CD8-positive, alpha-beta T cell (primary cell): ENCODE measurements at places on chromosomes 1 and 21. TPM values are rescaled to one million over a fixed set of nuclear protein-coding genes. Genes with fewer than 3 reads are reported as not detected.

TSSK3 gene
- total RNA-seq, result 0.22 TPM

DNA sequence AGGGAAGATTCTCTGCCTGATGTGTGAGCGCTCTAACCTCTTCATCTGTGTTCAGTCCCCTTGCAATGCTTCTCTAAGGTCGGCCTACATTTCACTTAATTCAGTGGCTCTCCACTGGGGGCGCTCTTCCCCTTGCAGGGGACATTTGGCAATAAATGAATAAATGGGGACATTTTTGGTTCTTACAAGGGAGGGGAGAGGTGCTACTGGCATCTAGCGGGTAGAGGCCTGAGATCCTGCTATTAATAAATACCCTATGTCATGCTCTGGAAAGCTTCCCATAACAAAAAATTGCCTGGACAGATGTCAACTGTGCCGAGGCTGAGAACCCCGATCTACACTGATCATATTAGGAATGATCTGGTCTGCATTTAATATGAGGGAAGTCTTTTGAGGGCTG is 25.9 kb upstream of the DNAJC11 start:
- peak; percentile 51 for DNase-seq

DNA sequence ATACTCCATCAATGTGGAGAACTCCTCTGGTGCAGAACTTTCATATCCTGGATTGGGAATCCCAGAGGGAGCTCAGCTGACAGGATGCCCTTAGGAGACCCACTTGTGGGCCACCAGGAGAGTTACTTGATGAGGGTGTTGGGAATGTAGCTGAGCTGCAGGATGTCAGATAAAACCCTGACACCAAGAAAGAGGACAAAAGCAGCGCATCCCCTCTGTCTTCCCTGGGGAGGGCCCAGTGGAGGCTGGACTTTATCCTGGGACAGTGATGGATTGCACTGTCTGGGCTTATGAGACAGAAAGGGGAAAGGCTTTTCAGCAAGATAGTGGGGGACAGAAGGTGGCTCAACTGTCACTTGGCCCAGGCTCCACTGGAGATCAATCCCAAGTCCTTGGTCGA is 88.1 kb upstream of the BCAR3 start:
- DNase-seq, result no peak

LCE2A gene
- total RNA-seq, result not detected

PRAMEF13 gene
- not detected for total RNA-seq

NUP210L gene
- not detected for total RNA-seq

GRCh38 chr1:39677645-39678044 is 5.7 kb upstream of the NT5C1A start:
- DNase-seq, result no peak

GRCh38 chr1:83829106-83829505 is 169.8 kb downstream of the TTLL7 start:
- no peak for DNase-seq

- DNase-seq, result no peak
These were observed 421.3 kb downstream of the NPHP4 start for GRCh38 chr1:5570931-5571330.

GRCh38 chr1:201218409-201218808 is 27.8 kb downstream of the IGFN1 start:
- no peak for DNase-seq

- no peak for DNase-seq
These were observed 593.1 kb downstream of the PTBP2 start for GRCh38 chr1:97314685-97315084.

DNA sequence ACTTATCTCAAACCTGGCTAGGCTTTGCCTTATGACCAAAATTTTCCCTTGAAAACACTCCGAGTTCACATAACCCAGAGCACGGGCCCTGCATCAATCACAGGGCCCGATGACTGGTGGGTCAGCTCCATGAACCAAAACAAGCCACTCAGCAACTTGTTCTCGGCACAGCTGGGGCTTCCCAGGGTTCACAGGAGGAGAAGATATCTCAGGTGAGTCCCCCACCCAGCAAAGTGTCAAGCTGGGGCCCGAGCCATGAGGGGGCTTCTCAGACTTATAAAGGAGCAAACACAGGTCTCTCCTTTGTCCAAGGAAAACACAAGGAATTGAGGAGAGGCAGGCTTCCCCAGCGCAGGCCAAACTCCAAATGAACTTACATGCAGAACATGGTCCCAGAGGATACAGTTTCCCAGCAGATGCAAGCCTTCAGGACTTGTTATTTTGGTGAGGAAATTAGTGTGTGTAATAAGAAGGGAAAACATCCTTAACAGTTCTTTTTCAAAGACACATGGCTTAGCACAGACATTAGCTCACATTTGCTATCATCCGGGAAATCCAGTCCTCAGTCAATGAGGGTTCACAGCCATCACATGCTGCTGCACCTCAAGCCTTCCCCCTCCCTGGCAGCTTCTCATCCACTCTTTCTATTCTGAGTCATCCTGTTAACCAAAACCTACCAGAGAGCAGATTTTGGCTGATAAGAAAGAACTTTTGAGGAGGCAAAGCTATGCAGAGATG is 98.1 kb upstream of the NFIA start:
- no peak for DNase-seq

PAFAH2 gene
- 9.1 TPM for total RNA-seq

PSRC1 gene
- total RNA-seq, result not detected

GRCh38 chr1:181863736-181864135 is 197.8 kb downstream of the ZNF648 start:
- no peak for DNase-seq

- no peak for DNase-seq
These were observed 167.9 kb upstream of the C8B start for GRCh38 chr1:57133686-57134085.

DNA sequence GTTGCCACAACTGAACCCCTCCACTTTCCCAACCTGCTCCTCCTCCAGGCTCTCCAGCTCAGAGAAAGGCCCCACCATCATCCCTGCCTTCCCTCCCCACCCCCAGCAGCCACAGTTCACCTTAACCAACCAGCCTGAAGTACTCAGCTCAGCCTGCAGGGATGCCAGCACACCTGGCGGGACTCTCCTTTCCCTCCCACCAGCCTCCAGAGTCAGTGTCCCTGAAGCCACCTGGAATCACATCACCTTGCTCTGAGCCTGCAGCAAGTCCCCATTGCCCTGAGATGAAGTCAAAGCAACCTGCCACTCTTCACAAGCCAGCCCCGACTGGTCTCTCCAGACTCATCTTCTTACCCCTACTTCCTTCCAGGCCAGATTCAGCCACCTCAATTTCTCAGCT is 26.2 kb upstream of the ZC3H12A start:
- no peak for DNase-seq

ADORA3 gene
- total RNA-seq, result not detected

GRCh38 chr21:42215942-42216725 is 2.8 kb upstream of the ABCG1 start:
- DNase-seq, result no peak

GRCh38 chr1:41742219-41742618 is 176.5 kb downstream of the HIVEP3 start:
- DNase-seq, result no peak

FLG gene
- total RNA-seq, result not detected

DNA sequence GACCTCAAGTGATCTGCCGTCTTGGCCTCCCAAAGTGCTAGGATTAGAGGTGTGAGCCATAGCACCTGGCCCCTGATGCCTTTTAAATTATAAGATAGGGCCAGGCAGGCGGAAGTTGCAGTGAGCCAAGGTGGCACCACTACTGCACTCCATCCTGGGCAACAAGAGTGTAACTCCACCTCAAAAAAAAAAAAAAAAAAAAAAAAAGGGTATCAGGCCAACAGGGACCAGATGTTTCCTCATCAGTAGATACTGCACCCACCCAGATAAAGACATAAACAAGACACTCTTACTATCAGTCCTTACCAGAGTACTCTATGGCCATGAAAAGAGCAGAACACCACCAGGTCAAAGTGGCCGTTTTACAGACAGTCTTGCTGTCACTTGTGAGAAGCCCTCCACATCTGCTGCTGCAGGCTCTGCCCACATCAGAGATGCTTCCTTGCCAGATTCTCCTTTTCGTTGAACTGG is 3.3 kb downstream of the C21orf58 start:
- DNase-seq, result no peak

DNA sequence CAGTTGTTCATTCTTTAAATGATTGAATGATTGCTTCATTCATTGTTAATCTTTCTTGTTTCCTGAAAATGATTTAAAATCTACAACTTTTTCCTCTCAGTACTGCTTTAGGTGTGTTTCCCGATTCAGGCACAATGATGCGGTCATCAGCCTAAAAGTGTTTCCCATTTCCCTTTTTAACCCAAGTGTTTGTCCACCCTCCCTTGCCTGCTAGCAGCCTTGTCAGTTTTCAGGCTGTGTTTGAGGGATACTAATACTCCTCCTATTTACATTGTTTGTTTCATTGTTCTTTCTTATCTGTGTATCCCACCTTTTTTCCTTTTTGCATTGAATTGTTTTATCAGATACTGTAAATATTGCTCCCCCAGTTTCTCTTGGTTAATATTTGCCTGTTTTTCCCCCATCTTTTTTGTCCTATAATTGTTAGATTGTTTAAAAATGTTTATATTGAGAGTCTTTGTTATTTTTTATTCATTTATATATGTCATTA is 131.1 kb downstream of the KIAA0319L start:
- DNase-seq, result no peak

DNA sequence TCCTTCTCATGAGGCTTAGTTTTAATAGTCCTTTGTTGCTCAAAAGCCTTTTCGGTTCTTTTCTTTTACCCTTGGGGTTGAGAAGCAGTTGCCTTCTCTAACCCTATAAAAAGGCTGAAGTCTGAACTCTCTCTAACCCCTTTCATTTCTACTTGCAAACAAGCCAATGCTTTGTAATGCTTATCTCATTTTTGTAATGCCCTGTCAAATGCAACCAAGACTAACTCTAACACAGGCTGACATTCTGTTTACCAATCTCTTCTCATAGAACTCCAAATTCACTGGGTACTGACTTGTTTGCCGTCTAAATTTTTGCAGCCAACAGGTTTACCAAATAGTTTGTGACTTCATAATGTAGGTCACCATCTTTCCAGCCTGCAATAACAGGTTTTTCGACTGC is 233.9 kb upstream of the SNX7 start:
- DNase-seq, result no peak

TSEN15 gene
- 15.9 TPM for total RNA-seq

GRCh38 chr1:17890056-17890814 is 135.1 kb downstream of the ACTL8 start:
- DNase-seq, result no peak

DNA sequence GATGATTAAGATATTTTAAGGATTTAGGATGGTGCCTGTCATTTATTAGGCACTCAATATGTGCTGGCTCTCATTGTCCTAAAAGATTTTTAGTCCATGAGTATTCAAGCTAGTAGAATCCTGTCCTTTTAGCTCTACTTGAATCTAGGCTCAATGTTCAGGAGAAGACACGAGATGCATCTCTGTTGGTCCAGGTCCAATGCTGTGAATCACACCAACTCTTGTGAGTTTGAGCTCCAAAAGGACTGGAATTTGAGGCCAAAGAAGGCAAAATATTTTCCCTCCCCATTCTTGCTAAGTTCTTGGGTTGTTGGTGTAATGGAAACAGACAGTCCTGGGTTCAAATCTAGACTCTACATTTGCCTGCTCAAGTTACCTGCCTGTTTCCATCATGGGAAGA is 1.4 kb upstream of the PODN start:
- no peak for DNase-seq

- DNase-seq, result no peak
These were observed 10.3 kb downstream of the SLC37A1 start for GRCh38 chr21:42523941-42524340.

GRCh38 chr1:7375781-7376660 is 395.1 kb upstream of the VAMP3 start:
- no peak for DNase-seq

- DNase-seq, result no peak
These were observed 8.3 kb upstream of the WNT3A start for GRCh38 chr1:227998374-227999055.

GRCh38 chr1:245582026-245582425 is 427.2 kb downstream of the KIF26B start:
- DNase-seq, result no peak

DNA sequence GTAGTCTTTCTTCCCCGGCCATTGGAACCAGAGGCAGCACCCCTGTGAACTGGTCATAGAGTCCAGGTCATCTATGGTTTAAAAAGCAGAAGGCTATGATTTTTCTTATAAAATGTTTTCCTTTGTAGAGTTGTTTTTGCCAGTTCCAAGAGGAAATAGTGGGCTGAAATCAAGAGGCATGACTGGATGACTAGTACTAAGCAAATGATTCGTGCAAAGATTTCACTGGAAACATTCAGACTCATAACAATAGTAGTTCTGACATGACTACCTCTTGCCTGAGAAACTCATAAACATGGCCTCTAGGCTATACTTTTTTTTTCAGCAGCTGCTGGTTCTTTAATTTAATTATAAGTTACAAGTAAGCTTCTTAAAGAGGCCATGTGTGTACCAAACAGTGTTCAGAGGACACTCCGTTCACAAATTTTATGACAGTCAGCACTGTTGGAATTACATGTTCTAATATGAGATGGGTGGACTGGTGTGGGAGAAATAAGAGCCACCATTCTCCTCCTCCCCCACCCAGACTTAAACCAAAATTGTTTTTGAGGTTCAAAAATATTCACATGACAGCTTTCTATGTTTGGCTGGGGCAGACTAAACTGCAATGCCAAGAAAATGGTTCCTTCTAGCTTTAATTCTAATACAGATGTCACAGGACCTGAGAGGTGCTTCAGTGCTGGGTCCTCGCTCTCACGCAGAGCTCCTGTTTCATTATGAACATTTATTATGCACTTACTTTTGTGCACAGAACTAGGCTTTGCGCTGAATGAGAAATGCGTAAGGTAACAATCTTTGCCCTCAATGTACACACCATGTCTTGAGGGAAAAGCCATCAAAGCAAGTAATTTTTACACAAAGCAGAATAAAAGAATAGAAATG is 147.5 kb downstream of the ZC3H11B start:
- no peak for DNase-seq

FCRL5 gene
- total RNA-seq, result 0.60 TPM

- DNase-seq, result no peak
These were observed 138.9 kb upstream of the ERG start for GRCh38 chr21:38637161-38637560.

GRCh38 chr1:219771080-219771479 is 157.3 kb downstream of the SLC30A10 start:
- DNase-seq, result no peak

DNA sequence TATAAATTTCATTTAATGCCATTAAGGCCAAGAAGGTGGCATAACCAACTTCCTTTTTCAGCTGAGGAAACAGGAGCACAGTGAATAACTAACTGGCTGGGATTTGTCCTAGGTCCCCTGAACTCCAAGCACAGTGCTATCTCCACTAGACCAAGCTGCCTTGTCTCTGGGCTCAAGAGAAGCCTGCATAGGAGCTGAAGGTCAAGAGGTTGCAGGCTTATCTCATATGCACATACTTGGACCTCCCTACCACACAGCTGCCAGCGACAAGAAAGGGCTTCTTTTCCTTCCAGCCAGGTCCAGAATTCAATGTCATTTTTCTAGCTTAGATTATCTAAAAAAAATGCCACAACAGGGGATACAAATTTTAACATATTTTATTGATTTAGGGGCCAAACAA is 27.1 kb downstream of the AK2 start:
- DNase-seq, result no peak
